Pericardium fibroblast (primary cell): ENCODE measurements at places on chromosomes 12 and 14. TPM values are rescaled to one million over a fixed set of nuclear protein-coding genes. Genes with fewer than 3 reads are reported as not detected.

Gene ABCC9
- 1.6 and 4.5 TPM in 2 replicates for total RNA-seq

Gene NPFF
- total RNA-seq = not detected in 2 replicates

Gene PTPRQ
- total RNA-seq = 1.8 and 2.3 TPM in 2 replicates

Gene RHOF
- 3.5 and 20.1 TPM in 2 replicates for total RNA-seq

Gene SLC16A7
- 7.6 and 14.0 TPM in 2 replicates for total RNA-seq

Gene GPR68
- 0.09 and 0.47 TPM in 2 replicates for total RNA-seq

Gene CNIH1
- total RNA-seq = 277 and 289 TPM in 2 replicates

Gene HPD
- total RNA-seq = 4.9 and 8.8 TPM in 2 replicates

Gene ACOT6
- total RNA-seq = not detected in 2 replicates
